ENCODE measurements at places on chromosomes 16 and 17.
A peak's percentile ranks its signal among the peaks of the same experiment; 100 is the strongest.

DNA sequence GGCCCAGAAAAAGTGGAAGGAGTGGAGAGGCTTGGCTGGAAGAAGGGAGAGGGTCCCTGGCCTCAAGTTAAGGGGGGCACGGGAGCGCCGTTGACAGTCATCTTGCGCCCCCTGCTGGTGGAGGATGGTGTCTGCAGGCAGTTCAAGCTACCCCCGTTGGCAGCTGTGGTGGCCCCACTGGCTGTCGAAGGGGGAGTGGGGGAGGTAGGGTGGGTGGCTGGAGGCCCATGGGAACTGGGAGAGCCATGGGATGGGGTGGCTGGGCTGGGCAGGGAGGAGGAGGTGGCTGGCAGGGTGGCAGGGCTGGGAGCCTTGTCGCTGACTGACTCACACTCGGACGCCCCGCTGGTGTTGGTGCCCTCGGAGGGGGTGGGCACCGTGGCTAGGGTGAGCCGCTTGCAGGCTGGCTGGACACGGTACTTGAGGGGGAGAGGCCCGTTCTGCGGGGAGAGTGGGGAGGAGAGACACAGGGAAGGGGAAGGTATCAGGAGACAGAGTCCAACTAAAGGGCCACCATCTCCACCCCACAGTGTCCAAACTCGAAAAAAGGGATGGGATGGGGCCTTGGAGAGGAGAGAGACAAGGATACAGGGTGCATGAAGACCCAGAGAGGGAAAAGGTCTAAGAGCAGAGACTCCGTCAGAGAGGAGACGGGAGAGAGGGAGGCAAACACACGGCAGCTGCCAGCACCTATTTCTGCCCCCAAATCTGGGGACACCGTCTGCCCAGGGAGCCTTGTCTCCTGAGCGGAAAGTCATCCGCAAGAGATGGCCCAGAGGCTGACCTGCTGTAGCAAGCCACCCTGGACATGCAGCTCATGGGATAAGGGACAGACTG lies 5.2 kb downstream of the CISD3 start:
- peak; percentile 64 for DNase-seq

GRCh38 chr17:28346199-28346580 lies 10.6 kb downstream of the TNFAIP1 start:
- no peak for DNase-seq

DNA sequence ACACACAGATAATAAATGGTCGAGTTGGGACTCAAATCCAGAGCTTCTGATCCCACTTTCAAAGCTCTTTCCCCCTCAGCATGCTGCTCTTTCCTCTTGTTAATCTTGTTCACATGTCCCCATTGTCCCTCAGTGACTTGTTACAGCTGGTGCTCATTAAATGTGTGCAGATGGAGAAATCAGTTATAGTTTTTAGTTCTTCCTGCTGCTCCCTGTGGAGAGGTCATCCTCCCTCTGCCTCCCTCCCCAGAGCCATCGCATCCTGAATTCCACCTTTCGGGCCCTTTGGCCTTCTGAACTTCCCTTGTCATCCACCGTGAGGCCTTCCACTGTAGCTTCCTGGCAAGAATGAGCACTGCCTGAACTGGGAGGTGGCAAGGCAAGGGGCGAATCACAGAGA lies 179.6 kb downstream of the WSCD1 start:
- no peak for DNase-seq

- DNase-seq: peak; percentile 59
Measured at GRCh38 chr16:30395992-30396585, 869 bp downstream of the ZNF48 start.

- DNase-seq: peak; percentile 85
Measured at GRCh38 chr16:5604770-5605169, 507.2 kb upstream of the EEF2KMT start.

DNA sequence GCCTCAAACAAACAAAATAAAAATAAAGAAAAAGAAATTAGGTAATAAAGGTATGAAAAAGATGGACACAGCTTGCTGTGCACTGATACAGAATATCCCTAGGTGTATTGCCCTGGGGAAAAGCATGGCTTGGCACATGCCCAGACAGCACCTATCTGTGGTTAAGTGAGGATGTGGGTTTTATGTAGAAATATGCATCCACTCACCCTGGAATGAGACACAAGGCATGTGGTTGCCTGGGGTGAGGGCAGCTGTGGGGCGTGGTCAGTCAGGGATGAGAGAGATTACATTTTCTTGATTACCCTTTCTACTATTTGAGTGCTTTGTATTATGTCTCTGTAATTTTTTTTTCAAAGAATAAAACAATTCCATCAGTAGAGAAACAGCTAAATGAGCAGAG lies 6.9 kb downstream of the PLLP start:
- no peak for DNase-seq

DNA sequence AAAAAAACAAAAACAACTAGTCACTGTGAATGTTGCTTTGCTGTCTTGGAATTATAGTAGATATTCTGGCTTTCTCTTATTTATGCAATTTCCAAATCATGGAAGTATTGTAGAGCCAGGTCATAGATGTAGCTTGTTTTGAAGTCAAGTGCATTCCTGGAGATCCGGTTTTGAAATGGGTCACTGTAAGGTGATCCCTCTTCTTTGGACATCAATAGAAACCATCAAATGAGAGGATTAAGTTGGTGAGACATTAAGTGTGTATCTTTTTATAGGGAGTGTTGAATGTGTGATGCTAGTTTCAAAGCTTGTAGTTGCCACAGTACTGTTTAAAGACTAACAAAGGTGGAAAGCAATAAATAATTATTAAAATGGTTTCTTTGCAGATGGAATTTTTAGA lies 4.5 kb downstream of the PRKAR1A start:
- DNase-seq: no peak

DNA sequence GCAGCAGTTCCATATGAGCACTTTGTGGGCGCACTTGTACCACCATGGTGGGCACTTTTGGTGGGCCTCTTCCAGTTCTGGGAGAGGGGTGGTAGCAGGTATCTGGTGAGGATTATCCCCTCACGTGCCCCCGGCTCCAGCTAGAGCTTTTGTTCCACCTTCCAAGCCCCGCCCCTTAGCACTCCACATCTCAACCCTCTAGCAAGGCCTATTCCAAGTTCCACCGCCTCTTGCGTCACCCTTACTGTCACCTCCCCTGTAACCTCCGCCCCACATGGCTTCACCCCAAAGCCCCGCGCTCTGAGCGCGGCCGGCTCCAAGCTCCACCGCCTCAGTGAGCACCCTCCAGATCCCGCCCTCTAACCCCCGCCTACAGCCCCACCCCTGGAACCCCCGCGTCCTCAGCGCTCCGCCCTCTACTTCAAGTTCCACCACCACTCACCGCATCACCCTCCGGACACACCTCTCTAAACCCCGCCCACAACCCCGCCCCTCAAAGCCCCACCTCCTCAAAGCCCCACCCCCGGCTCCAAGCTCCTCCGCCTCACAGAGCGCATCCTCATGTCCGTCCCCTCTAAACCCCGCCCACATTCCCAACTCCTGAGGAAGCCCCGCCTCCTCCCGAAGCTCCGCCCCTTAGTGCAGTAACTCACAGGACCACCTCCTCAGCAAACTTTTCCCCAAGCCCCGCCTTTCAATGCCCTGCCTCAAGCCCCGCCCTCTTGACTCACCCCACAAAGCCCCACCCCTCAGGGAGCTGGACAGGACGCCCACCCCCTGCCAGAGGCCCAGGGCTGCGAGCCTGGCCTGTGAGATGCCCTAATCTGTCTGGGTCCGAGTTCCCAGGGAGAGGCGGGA lies 11.1 kb downstream of the SCN4A start:
- DNase-seq: peak; percentile 30

GRCh38 chr16:64437706-64438324 lies 684.0 kb downstream of the CDH11 start:
- DNase-seq: peak; percentile 94

GRCh38 chr17:48592577-48592976 lies 1.0 kb downstream of the HOXB5 start:
- DNase-seq: no peak

DNA sequence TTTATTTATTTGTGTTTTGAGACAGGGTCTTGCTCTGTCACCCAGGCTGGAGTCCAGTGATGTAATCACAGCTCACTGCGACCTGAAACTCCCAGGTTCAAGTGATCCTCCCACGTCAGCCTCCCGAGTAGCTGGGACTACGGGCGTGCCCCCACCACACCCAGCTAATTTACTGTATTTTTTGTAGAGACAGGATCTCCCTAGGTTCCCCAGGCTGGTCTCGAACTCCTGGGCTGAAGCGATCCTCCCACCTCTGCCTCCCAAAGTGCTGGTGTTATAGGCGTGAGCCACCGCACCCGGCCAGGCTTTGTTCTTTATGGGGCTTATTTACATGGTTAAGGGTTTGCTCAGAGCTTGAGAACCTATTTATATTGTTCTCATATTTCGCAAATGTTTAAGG lies 5.8 kb upstream of the MEIOB start:
- DNase-seq: no peak

GRCh38 chr17:7613769-7614424 lies 800 bp downstream of the FXR2 start:
- no peak for DNase-seq

GRCh38 chr16:2038382-2039231 lies 9.0 kb downstream of the NTHL1 start:
- no peak for DNase-seq

DNA sequence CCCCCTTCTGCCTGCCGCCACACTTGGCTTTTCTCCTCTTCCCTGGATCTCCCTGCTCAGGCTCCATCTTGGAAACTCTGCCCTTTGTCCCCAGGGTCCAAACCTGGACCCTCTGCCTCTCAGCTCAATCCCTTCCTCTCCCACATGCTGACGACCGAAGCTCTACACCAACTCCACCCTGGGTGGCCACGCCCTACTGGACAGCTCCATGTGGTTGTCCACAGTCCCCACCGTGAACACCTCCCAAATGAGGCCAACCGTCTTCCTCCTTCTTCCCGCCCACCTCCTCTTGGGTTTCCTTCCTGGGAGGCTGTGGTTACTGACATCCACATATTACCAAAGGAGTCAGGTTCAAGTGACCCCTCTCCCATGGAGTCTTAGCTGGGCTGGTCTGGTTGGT lies 22.6 kb upstream of the MLKL start:
- DNase-seq: no peak

- no peak for DNase-seq
Measured at GRCh38 chr17:77741109-77741508, 217.4 kb upstream of the TNRC6C start.

GRCh38 chr17:4744999-4745969 lies 5.6 kb upstream of the CXCL16 start:
- DNase-seq: no peak

- DNase-seq: peak; percentile 53
Measured at GRCh38 chr17:34578016-34578415, 1.4 kb upstream of the TMEM132E start.

GRCh38 chr17:56914581-56915273 lies 878 bp upstream of the TRIM25 start:
- no peak for DNase-seq

DNA sequence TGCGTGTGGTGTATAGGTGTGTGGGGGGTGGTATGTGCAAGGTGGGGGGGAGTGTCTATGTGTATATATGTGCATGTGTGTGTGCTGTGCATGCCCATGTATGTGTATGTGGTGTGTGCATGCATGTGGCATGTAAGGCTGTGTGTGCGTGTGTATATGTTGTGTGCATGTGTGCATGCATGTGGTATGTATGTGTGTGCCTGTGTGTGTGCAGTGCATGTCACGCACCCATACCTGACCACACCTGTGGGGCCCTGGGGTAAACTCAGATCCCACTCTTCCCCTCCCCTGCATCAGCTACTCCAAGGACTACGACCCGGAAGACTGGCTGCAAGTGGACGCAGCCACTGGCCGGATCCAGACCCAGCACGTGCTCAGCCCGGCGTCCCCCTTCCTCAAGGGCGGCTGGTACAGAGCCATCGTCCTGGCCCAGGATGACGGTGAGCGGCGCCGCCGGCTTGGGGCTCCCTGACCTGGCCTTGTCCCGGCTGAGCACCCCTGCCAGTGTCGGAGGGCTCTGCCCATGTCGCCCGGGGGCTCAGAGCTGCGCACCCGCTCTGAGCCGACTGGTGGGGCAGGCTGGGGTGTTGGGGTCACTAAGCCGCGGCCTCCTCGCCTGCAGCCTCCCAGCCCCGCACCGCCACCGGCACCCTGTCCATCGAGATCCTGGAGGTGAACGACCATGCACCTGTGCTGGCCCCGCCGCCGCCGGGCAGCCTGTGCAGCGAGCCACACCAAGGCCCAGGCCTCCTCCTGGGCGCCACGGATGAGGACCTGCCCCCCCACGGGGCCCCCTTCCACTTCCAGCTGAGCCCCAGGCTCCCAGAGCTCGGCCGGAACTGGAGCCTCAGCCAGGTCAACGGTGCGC lies 9.1 kb downstream of the SLC22A31 start:
- no peak for DNase-seq

DNA sequence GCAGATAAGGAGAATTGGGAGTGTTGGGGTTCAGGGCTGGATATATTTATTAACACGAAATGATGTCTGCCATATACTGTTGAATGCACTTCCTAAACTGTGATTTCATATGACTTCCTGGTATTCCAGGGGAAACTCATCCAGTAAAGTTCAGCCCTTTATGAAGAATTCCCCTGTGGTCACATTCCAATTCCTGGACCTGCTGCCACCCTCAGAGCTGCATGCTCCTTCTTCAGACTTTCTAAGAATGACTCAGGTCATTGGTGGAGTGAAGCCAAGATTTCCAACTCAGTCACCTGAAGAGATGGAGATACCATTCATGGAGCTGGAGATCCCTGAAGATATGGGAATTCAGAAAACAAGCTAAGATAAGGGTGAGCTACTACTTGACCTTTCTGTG lies 114.2 kb upstream of the TMEM97 start:
- DNase-seq: no peak

GRCh38 chr17:28433721-28434120 lies 27.7 kb upstream of the SLC46A1 start:
- no peak for DNase-seq

DNA sequence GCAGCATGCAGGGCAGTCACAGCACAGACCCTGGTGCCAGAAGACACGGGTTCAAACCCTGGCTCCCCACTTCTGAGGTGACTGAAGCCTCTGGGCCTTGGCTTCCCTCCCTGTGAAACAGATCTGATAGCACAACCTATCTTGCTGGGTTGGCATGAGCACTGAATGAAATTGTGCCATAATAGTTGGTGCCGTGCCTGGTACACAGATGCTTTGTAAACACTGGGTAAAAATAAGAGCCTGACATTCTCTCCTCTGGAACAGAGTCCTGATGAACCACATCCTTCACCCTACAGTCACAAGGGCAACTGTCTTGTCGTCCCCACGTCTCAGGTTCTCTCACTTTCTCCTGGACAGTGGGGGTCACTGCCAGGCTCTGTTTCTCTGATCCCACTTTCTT lies 35.7 kb downstream of the NOS2 start:
- DNase-seq: no peak

- DNase-seq: no peak
Measured at GRCh38 chr16:53950677-53951076, 246.7 kb downstream of the FTO start.

DNA sequence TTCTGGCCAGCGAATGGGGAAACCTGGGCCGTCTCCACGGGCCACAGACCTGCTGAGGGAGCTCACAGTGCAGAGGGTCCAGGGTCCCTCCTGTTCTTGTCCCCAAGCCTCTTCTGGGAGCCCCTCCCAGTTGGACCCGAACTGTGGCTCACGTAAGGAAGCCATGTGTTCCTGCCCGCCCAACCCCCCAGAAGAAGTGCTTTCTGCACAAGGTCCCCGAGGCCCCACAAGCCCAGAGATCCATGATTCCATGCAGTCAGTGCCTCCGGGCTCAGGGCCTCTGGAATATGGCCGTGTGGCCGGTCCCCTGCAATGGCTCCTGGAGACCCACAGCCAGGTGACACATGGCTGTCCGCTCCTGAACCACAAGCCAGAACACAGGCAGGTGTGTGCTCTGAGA lies 272.4 kb downstream of the C16orf95 start:
- DNase-seq: no peak

All from SK-N-DZ (cell line).